ENCODE measurements at places on chromosomes 16 and 17.

DNA sequence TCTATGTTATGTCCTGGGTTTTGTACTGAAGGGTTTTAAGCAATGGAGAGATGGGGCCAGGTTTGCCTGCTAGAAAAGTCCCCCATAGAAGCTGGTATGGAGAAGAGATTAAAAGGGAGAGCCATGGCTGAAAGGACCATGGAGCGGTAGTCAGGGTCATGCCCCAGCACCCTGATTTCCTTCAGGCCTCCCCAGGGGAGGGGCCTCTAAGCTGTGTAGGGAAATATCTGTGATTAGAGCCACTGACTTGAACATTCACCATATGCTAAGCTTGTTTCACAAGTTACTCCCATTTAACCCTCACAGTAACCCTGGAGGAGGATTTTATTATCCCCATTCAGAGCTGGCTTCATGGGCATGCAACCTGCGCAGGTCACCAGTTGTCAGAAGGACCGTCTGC, 3.8 kb upstream of the ATP2A3 start:
- no peak for DNase-seq

DNA sequence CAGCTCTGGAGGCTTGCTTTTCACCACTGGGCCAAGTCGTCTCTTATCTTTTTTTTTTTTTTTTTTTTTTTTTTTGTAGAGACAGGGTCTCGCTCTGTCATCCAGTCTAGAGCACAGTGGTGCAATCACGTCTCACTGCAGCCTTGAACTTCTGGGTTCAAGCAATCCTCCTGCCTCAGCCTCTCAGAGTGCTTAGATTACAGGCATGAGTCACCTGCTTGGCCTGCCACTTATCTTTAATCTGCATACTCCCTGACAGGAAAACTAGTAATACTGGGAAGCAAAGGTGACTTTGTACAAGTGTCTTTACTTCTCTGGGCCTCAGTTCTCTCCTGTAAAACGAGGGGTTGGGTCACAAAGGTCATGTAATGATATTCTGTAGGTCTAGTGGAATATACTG, 15.0 kb downstream of the NTN1 start:
- no peak for DNase-seq

DNA sequence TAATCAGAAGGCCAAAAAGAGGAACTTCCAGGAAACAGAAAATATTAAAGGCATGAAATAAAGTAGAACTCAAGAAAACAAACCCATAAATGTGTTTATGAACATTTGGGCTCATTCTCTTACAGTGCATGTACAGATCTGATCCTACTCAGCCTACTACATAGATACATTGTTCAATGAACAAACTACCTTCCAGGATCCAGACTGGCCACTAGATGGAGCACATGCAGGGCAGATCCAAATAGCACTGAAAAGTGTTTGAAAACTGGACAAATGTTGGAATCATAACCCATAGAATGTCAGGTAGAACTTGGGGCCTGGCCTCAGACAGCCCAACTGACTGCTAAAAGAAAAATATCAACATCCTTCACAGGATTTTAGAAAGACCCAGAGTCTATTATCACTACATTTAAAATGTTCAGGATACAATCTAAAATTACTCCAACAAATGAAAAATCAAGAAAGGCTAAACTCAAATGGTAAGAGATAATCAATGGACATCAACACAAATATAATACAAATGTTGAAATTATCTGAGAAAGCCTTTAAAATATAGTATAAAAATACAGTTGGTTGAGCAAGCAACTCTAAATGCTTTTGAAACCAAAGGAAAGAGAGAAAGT, 122.4 kb upstream of the NUDT7 start:
- DNase-seq: no peak

- no peak for DNase-seq
Measured at GRCh38 chr16:79132701-79133100, 467.8 kb downstream of the MAF start.

- DNase-seq: no peak
Measured at GRCh38 chr17:81537343-81537855, 9.2 kb downstream of the FSCN2 start.

GRCh38 chr17:66443166-66443565, 140.8 kb downstream of the PRKCA start:
- no peak for DNase-seq

DNA sequence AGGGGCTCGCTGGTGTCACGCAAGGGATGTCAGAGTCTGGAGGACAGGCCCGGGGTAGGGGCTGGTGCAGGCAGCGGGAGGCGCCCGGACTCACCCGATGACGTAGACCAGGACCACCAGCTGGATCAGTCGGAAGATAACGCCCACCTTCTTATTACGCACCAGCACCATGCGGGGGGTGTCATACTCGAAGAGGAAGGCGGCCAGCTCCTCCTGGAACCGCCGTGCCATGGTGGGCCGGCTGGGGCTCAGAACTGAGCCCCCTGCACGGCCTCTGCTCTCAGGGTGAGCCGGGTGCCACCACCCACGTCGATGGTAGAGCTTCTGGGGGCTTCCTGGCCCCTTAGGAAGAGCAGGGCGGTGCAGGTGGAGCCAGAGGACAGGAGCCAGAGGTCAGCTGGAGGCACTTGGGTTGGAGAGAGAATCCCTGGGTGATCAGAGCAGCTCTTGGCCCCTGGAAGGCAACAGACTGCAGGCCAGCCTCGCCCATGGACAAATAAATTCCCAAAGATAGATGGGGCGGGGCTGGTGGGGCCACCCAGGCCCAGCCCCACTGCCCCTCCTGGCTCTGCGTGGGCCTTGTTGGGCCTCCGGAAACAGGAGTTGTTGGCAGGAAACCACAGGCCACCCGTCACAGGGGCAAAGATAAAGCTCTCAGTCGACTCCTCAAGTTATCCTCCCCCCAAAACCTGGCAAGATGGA, at the start of gene P2RX1:
Gene P2RX1 (minus strand): TSS at position 471 of the 702 bp plus-strand sequence. CDS start 240 bp downstream, at position 231.
- no peak for DNase-seq

DNA sequence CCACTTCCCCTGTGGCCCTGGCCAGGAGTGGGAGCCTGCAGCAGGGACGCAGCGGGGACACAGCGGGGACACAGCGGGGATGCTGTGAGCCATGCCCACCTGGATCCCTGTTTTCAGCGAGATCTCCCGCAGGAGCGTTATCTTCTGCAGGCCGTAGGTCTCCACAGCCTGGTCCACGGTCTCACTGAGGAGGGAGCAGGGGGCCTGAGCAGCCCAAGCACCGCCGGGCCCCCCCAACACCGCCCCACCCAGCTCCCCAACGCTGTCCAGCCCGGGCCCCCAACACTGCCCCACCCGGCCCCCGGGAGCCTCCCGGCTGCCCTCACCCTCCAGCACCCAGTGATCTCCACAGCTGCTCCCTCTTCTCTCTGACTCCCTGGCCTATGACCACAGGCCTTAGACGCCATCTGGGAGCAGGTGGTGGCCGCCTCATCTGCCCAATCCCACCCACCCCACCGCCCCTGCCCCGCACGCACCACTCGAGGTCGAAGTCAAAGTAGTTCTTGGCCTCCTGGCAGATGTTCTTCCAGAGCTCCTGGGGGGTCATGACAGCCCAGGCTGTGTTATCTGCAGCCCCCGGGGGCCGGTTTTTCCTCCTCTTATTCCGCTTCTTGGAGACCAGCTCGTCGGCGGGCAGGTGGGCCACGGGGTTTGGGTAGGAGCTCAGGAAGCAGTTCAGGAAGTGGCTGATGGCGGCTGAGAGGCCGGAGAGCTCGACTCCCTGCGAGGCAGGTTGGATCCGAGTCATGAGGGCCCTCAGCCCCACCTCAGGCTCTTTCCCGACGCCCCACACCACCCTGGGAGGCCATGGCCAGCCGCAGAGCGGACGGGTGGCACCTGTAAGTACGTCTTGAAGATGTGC, 17.0 kb downstream of the CLUH start:
- no peak for DNase-seq

DNA sequence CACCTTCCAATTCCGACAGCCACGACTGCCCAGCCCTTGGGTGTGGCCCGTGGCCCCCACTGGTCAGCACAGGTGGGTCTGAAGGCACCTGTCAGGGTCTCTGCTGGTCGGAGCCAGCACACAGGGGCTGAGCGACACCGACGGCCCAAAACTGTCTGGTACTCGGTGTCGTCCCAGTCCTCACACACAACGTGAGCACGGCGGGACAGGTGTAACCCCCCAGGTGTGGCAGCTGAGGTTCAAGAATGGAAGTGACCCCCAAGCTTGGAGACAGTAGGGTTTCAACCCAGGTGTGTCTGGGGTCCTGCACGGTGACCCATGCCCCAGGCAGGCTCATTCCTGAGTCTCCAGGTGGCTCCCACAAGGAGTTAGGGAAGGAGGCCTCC, 1.0 kb downstream of the GALNS start:
- no peak for DNase-seq

GRCh38 chr17:39238311-39238972, 12.7 kb upstream of the STAC2 start:
- DNase-seq: no peak

GRCh38 chr17:60704170-60704569, 26.5 kb downstream of the BCAS3 start:
- DNase-seq: no peak

DNA sequence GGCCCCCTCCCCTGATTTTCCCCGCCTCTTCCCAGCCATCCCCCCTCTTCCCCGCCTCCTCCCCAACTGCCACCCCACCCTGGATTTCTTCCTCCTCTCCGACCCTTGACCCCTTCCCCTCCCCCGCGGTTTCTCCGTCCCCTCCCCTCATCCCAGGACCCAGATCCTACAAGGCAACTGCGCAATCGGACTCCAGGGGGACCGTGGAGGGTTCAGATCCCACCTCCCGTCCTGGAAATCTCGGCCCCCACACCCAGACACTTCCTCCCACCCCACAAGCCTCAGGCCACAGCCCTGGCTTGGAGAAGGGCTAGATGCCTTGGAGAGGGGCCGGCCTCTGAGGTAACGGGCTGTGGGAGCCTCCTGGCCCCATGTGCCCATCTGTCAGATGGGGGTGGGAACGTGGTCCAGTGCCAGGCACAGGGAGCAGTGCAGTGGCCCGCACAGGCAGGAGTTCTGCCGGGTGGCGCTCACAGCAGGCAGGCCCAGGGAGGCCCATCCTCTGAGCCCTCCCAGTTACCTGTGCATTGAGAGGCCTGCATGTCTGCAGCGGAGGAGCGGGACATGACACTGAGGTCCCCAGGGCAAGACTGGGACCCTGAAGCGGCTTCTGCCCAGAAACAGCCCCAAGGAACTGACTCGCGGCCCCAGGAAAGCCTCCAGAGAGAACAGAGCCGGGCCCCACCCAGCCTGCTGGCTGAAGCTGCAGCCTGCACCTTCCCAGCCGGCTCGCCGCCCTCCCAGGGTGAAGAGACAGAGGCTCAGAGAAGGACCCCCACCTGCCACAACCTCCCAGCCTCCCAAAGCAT, 16.7 kb downstream of the ZNF423 start:
- no peak for DNase-seq

GRCh38 chr17:61429274-61429673, 22.9 kb upstream of the TBX4 start:
- no peak for DNase-seq

DNA sequence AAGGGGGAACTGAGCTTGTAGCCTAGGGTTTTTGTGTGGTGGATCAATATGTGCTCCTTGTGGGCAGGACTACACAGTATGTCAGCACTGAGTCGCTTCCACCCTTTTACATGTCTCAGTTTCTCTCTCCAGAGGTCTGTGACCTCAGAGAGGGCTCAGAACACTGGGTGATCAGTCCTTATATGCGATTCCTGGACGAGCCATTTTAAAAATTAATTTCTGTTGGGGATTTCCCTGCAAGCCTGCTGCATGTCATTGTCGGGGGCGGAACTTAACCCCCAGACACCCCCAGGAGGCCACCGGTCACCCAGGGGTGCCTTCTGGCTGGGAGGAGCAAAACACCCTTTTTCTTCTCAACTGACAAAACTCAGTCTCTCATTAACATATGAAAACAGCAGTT, 14.1 kb downstream of the DHRS7B start:
- no peak for DNase-seq

GRCh38 chr17:81655378-81656117, 794 bp downstream of the PDE6G start:
- DNase-seq: no peak

- DNase-seq: no peak
Measured at GRCh38 chr17:2853283-2854142, 57.3 kb downstream of the RAP1GAP2 start.

DNA sequence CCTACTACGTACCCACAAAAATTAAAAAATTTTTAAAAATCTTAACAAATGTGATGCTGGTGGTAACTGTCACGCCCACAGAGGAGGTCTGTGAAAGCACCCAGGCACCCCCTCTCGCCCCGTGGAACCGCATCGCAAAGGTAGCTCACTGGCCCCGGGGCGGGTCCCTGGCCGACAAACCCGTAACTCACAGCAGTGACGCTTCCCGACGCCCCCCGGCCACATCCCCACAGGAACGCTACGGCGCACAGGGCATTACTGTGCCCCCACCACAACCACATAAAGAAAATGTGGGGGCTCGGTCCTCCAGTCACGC, 366 bp downstream of the ANKS3 start:
- no peak for DNase-seq

- no peak for DNase-seq
Measured at GRCh38 chr16:81473558-81473957, 28.9 kb downstream of the CMIP start.

GRCh38 chr17:38809828-38810227, 10.5 kb upstream of the PIP4K2B start:
- DNase-seq: no peak

- DNase-seq: no peak
Measured at GRCh38 chr17:62596662-62597061, 30.8 kb upstream of the MRC2 start.

- DNase-seq: no peak
Measured at GRCh38 chr17:29155227-29155965, 24.8 kb downstream of the MYO18A start.

GRCh38 chr16:79170555-79171246, 429.8 kb downstream of the MAF start:
- DNase-seq: no peak

DNA sequence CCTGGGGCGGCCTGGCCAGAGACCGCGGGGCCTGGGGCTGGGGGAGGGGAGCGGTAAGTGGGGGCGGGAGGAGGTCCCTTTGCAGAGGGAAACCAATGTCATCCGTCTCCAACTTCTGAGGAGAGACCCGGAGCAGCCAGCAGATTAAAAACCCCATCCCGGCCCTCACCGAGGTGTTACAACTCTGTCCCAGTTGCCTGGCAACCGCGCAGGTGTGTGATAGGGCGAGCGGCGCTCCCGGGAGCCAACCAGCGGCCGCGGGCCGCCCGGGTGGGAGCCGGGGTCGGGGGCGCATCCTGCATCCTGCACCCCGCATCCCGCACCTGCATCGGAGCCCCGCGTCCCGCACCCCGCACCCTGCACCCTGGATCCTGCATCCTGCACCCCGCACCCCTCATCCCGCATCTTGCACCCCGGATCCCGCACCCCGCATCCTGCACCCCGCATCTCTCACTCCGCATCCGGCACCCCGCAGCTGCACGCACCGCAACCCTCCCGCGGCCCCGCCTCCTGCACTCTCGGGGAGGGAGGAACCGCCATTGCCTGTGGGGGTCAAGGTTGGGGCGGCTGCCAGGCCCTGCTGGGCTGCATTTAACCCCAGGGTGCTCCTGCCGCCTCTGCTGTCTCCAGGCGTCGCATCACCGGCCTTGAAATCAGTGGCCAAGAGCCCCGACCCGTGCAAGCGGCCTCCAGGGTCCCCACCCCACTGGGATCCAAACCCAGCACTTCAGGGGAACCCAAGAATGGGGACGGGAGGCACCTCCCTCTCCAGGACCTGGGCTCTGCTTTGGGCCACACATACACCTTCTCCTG, 47.3 kb downstream of the RTN4RL1 start:
- DNase-seq: no peak

GRCh38 chr17:73639322-73639721, 4.9 kb downstream of the SDK2 start:
- no peak for DNase-seq

Measured in H1 (cell line).